ENCODE measurements at places on chromosomes 5 and 9.

GRCh38 chr9:33306037-33306436 is 15.7 kb downstream of the NFX1 start:
- DNase-seq: no peak

DNA sequence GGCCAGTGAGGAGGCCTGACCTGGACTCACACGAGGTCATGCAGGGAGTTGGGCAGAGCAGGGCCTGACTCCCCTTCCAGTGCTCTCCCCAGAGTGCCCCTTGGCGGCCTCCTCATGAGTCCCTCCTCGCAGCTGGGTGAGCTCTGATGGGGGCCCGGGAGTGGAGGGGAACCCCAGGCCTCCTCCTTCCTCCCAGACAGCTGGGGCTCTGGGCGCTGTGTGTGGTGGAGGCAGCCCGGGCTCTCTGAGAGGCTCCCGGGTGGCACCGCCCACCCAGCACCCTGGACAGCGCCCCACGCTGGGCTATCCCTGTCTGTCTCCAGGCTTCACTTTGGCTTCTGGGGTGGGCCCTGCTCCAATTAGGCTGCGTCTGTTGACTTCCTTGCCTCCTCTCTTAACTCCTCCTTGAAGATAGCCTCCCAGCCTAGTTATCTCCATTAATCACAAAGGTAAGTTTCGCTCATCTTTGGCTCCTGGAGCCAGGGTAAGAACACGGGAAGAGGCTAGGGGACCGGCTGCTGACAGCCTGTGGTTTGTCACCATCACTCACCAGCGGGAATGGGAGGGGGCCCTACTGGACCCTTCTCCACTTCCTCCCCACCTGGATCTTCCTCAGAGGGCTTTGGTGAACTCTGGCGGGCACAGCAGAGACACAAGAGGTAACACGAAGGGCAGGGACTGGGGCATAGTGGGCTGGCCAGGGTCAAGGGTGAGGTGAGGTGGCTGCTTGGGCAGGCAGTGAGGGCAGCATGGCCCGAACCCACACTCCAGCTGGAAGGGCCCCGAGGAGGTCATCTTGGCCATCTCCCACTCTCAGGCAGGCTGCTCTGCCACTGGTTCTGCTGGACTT is 13.1 kb downstream of the PSD2 start:
- no peak for DNase-seq

DNA sequence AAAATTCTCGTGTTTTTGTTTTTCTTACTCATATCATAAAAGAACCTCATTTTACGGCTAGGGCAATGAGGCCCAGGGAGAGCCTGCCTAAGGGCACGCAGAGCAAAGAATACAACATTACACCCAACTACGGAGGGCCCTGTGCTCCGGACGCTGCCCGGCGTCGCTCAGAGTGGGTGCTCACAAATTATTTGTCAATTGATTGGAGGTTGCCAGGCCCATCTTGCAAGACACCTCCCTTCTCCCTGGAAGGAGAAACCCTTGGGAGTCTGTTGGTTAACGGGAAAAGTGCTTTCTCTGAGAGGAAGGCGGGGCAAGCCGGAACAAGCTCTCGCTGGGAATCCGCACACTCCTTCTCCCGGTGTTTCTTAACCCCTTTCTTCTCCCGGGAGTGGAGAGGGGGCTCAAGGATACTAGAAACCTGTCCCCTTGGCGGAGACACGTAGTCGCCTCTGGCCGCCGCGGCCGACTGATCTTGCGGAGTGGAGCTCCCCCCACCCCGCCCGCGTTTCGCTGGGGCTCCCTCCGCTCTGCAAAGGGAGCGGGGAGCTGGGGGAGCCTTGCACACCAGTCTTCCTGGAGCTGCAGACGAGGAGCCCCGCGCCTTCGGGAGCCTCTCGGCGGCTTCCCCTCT is 599.3 kb upstream of the SGCD start:
- no peak for DNase-seq

- no peak for DNase-seq
Observed at GRCh38 chr9:110997847-110998246, 40.4 kb downstream of the LPAR1 start.

Measured in Peyer's patch (tissue), 4 donors.